Activated CD4-positive, alpha-beta T cell treated with anti-CD3 and anti-CD28 coated beads for 48 hours (primary cell): ENCODE measurements at places on chromosomes 5 and 9.
A peak's percentile ranks its signal among the peaks of the same experiment; 100 is the strongest.

GRCh38 chr9:131562032-131562959 is 17.0 kb downstream of the PRRT1B start:
- DNase-seq: no peak

- DNase-seq: no peak
Observed at GRCh38 chr5:130992095-130992494, 173.0 kb downstream of the HINT1 start.

DNA sequence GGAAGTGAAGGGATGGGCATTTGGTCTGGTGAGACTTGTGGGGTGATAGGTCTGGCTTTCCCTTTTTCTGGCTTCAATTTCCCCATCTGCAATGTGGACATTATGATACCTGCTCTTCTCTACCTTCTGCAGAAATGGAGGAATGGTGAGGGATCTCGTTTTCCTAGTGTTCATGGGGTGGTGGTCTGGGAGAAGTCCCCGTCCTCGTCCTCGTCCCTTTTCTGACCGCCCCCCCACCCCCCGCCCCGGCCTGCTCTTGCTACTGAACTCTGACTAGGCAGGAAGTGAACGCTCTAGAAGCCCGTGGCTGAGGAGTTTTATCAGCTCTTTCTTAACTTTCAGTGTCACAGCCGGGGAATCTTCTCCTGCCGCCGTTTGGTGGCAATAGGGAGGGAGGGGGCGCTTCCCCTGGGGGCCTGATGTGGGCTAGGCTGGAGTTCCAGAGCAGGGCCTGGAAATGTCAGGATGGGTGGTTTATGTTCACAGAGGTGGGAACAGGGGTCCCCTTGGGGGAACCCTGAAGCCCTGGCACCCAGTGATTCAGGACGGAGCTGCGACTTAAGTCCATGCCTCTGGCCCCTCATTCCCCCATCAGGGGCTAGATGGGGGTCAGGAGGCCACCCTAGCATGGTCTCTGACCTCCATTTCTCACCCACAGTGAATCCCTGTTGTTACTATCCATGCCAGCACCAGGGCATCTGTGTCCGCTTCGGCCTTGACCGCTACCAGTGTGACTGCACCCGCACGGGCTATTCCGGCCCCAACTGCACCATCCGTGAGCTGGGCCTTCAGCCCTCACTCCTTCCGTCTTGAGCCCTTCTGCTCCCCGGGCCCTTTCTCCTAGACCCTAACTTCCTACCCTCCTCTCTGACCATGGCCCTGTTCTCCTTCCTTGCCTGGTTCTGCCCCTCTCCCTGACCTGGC is 6.7 kb downstream of the PTGS1 start:
- no peak for DNase-seq

DNA sequence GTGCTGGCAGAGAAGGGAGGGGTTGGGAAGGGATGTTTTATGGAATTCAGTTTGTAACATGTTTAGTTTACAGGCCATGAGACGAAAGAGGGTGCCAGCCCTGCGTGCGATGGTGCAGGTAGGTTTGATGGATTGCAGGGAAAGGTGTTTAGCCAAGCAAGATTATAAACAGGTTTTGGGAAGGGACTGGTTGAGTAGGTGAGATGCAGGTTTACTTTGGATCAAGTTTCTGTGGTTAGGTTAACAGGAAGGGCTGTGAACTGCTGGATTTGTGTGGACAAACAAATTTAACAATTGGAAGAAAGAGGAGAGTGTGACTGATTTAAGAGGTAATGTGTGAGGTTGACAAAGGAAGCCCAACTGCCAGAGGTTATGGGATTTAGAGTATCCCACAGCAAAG is 32.6 kb upstream of the GPX3 start:
- no peak for DNase-seq

DNA sequence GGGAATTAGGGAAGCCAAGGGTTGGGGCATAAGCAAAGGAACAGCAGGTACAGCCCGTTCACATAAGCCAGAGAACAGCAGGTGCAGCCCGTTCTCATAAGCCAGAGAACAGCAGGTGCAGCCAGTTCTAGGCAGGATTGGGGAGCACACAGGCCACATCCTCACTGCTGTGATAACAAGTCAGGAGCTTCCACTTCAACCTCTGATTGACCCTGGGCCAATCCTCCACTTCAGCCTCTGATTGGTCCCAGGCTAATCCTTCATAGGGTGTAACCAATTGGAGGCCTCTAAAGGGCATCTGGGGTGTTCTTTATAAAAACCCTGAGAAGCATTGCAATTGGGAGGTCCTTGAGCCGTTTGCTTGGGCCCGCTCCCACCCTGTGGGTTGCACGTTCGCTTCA is 27.5 kb downstream of the CEL start:
- no peak for DNase-seq

- DNase-seq: no peak
Observed at GRCh38 chr9:127172066-127172707, 49.8 kb upstream of the ANGPTL2 start.

- no peak for DNase-seq
Observed at GRCh38 chr5:109580225-109580624, 109.5 kb upstream of the MAN2A1 start.

- DNase-seq: peak; percentile 41
Observed at GRCh38 chr5:148799737-148800527, 26.5 kb upstream of the ADRB2 start.

DNA sequence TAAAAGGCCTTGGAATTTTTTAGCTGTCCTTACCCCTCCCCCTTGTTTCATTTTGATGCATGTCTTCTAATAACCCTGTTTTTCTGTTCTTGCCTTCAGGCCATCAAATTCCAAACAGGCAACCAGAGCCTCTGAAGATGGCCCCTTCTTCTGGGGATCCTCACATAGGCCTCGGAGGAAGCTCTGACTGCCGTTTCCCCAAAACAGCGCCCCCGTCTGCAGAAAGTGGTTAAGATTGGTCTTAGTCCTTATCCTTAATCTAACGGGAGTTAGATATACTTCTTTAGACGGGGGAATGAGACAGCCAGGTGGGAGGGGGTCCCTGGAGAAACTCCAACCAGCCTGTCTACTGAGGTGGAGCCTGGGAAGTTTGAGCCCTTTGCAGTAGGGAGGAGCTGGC is 226.3 kb upstream of the ZNF608 start:
- no peak for DNase-seq

DNA sequence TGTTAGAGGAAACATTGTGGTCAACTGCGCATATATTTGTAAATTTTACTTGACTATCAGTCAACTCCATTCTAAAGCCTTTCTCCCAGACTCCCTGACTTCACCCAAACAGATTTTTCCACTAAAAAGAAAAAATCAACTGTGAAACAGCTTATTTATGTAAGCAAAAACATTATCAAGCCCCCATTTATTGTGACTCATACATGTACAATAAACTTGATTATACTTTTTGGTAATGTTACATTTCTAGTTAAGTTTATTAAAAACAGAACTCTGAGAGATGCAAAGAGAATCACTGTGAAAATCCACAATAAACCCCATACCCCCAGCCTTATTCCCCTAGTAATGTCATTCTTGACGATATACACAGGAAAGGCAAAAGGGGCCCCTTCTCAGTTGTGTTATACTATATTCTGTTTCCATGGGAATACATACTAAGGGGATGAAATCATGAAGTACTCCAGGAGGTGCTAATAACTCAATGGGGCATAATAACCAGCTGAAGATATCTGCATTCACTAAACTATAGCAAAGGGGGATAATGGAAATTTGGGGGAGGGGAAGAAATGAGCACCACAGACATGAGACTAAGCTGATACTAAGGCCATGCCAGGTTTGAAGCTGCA is 616.0 kb downstream of the ACTL7B start:
- no peak for DNase-seq

GRCh38 chr5:139675825-139676224 is 27.7 kb downstream of the CXXC5 start:
- DNase-seq: no peak

DNA sequence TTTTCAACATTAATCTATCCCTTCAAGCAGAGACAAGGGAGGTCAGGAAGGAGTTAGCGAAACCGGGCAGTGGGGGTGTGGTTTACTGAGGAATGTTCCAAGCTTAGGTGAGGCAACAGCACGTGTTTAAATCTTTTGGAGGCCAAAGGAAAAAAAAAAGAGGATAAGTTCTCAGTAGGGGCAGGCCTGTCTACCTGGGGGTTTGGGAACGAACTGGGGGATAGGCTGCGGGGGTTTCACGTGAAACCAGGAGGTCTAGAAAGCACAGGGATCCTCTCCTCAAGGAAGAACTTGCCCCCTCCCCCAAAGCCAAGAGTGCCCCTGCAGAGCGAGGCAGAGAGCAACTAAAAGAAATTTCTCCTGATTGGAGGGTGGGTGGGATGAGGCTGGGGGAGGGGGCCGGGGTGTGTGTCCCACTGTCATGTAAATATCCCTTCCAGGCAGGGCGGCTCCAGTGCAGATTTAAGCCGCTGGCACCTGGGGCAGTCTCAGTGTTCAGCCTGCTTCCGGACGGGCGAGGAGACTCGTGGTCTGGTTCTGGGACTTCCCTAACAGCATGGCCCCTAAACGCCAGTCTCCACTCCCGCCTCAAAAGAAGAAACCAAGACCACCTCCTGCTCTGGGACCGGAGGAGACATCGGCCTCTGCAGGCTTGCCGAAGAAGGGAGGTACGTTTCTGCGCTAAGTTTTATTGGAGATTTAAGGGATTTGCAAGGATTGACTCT is 5.5 kb upstream of the SET start:
- DNase-seq: peak; percentile 55

- DNase-seq: no peak
Observed at GRCh38 chr5:126376443-126376842, 46.8 kb upstream of the GRAMD2B start.

GRCh38 chr5:108295578-108296368 is 86.1 kb downstream of the FBXL17 start:
- DNase-seq: no peak

DNA sequence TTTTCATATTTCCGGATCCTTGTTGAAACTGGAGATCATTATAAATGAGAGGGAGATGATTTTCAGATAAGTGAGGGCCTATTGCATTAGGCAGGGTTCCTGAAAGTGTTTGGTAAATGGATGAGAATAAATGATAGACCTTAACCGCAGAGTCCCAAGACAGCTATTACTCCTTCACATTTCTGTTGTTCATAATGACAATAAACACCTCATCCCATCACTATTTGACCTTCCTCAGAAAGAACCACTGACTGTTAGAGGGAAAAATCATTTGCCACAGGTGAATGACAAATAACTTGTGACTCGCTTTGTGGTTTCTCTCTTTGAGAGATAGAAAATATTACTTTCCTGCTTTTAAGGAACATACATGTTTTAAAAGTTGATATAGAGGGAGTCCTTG is 47.3 kb upstream of the TRMT10B start:
- DNase-seq: no peak

- no peak for DNase-seq
Observed at GRCh38 chr5:58207076-58207475, 252.8 kb downstream of the PLK2 start.

- DNase-seq: no peak
Observed at GRCh38 chr5:14450018-14450524, 131.5 kb upstream of the OTULINL start.

DNA sequence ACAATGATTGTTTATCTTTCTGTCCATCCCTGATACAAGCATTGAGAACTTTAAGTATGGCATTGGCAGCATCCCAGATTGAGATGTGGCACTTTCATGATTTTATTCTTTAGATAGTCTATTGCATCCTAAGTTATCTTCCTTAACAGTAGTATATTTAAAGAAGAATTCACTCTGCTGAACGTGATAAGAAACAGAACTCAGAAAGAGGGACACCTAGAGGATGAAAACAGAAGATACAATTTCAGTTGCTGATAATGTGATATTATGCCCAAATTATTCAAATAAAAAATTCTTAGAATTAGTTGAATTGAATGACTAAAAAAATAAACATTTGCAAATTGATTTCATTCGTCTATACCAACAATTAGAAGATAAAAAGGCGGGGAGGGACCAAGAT is 218.1 kb upstream of the DMRTA1 start:
- no peak for DNase-seq

DNA sequence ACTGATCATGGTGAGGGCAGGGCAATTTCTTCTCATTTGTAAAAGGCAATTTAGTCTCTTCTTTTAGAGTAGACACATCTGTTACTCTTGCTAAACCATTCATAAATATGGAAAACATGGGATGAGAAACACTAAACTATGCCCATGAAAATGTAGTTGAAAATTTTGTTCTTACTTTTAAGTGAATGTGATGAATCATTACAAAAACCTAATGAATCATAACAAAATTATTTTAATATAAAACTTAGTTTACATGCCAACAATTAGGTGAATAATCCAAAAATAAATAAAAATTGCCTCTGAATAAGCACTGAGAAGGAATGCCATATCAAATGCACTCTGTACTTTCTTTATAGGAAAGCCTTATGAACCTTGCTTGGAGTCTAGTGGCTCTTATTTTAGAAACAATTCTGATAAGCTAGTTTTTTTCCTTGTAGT is 297.7 kb upstream of the EFNA5 start:
- no peak for DNase-seq

DNA sequence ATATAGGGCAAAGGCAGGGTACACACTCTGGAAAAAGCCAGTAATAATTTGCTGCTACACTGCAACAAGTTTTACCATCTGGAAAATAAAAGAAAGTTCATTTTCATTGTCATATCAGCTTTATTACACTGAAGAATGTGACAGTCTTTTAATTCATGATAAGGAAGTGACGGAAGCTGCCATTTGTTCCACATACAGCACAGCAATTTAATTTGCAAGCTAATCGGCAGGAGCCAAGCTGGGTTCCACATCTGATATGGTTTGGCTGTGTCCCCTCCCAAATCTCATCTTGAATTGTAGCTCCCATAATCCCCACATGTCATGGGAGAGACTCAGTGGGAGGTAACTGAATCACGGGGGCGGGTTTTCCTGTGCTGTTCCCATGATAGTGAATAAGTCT is 16.5 kb downstream of the PRELID2 start:
- DNase-seq: no peak

- no peak for DNase-seq
Observed at GRCh38 chr9:21804331-21804730, 1.9 kb downstream of the MTAP start.

- no peak for DNase-seq
Observed at GRCh38 chr5:1322036-1322900, 22.6 kb downstream of the CLPTM1L start.
